Upper lobe of right lung (tissue), 1 donor: ENCODE measurements at places on chromosomes 7 and 10. TPM values are rescaled to one million over a fixed set of nuclear protein-coding genes. Genes with fewer than 3 reads are reported as not detected.

DNA sequence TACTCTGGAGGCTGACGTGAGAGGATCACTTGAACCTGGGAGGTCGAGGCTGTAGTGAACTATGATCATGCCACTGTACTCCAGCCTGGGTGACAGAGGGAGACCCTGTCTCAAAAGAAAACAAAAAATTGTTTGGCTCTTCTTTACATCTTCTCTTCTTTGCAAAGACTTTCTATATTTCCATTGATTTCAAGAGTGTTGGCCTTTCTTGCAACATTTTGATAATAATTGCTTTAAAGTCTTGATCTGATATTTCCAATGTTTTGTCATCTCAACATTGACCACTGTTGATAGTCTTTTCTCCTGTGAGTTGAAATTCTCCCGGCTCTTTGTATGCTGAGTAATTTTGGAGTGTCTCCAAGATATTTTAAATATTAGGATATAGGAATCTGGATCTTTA is 17.8 kb upstream of the CLDN4 start:
- no peak for DNase-seq

DNA sequence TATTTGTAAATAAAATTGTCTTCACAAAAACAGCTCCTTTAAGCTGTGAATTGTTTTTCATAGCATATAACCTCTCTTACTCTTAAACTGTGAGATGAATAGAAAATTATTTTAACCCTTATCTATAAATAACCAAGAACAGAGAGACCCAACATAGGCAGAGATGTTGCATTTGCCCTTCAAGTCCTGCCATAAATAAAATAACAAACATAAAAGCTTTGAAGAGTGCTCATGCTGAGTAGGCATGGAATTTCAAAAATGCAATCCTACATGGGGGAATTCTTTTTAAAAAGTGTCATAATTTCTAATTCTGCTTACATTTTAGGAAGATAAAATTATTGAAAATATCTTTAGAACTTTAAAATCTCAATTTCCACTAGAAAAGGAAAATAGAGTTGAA is 124.1 kb upstream of the FERD3L start:
- DNase-seq = no peak

GRCh38 chr10:34812771-34813170 is 2.3 kb downstream of the PARD3 start:
- no peak for DNase-seq

- peak; percentile 65 for DNase-seq
Observed at GRCh38 chr10:115093286-115093775, at the start of gene ATRNL1. TSS of gene ATRNL1 (plus strand) at chr10:115093365. CDS start at chr10:115093751, 386 bp downstream.

- no peak for DNase-seq
Observed at GRCh38 chr7:74573512-74573911, 84.0 kb upstream of the GTF2I start.

DNA sequence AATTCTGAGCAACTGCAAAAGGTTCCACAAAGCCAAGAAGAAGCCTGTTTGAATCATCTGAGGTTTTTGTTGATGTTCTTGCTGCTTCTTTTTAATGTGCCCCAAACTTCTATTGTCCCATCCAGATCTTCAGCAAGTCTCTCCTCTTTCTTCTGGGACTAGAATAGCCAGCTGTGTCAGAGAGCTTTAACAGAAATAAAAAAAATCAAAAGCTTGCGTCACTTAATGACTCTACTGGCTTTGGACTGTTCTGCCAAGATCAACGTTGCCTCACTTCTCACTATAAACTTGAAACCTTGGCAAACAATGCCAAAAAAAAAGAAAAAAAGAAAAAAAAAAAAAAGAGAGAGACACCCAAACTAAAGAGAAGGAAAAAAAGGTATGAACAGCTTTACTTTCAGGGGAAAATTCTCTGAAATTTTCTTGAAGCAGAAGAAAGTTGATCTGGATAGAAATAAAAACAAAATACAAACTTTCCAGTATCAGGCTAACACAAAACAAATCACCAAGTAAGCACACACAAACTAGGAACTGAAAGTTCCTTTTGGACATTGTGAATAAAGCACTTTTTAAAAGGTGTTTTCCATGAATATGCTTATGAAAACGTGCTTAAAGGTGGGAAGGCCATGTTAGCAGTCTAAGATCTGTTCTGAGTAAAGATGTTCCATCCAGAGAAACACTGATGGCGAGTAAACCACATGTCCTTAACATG is 14.8 kb downstream of the USP54 start:
- DNase-seq = no peak

DNA sequence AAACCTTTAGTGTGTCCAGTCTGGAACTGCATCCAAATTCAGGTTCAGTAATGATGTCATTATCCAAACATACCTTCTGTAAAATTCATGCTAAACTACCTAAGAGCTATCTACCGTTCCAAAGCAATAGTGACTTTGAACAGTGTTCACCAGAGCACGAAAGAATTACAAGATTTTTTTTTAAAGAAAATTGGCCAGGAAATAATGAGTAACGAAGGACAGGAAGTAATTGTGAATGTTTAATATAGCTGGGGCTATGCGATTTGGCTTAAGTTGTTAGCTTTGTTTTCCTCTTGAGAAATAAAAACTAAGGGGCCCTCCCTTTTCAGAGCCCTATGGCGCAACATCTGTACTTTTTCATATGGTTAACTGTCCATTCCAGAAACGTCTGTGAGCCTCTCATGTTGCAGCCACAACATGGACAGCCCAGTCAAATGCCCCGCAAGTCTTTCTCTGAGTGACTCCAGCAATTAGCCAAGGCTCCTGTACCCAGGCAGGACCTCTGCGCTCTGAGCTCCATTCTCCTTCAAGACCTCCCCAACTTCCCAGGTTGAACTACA is 694 bp upstream of the FAS start:
- no peak for DNase-seq

DNA sequence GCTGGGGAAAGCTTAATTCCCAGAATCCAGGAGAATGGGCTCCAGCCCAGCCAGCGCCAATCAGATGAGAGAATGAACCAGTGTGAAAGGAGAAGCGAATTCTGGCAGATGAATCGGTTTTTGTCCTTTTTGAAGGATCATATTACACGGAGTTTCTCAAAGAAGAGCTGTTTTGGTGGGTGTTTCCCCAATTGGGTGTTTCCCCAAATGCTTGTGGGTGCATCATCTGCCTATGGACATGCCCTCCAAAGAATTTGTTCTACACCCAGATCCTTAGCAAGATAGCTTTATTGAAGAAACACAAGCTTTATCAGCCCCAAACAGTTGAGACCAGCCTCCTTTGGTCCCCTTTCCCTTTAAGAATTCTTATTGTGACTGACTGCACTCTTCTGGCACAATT is 186.5 kb upstream of the GPR26 start:
- no peak for DNase-seq

DNA sequence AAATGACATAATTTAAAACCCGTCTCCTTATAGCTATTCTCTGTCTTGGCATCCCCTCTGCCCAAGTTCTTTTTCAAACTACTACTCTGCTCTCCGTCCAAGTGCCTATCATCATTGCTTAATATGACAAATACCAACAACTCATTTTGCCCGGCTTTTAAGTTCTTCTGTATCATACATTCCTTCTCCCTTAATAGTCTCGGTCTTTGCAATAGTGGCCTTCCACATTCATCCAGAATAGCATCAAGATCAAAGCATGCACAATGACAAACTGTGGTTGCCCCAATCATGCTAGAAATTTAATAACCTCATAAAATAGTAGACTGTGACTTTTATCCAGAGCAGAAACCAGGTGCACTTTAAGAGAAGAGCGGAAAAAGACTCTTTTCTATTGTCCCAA is 198.9 kb downstream of the ETV1 start:
- DNase-seq = no peak

DNA sequence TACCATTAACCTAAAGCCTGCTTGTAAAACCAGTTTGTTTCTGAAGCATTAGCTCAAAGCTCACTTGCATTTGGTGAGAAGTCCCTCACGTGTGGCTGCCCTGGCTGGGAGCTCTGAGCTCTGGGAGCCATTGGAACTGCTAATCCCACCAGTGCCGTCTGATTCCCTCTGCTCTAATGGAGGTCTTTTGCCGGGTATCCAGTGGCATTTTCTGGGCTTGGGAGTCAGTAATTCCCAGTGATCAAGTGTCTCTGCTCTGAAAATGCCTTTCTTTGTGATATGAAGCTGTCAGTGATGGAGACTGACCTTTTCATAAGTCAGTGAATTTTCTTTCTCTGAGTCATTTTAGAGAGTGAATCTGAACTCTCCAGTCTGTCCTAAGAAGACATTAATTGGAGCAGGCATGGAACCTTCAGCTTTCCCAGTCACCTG is 36.9 kb upstream of the FAM20C start:
- peak; percentile 20 for DNase-seq

DNA sequence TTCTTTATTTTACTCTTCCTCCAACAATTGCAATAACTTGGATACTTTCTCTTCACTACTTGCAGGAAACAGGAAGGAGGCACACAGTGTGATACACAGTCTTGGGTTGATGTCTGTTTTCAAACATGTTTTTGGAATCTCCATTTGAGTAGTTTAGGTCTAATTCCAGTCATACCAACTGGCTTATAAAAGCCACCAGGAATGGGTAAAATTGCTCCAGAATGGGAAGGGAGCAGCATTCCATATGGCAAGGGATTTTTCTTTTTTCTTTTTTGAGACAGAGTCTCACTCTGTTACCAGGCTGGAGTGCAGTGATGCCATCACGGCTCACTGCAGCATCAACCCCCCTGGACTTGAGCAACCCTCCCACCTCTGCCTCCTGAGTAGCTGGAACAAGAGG is 545.1 kb upstream of the GALNT17 start:
- DNase-seq = no peak

DNA sequence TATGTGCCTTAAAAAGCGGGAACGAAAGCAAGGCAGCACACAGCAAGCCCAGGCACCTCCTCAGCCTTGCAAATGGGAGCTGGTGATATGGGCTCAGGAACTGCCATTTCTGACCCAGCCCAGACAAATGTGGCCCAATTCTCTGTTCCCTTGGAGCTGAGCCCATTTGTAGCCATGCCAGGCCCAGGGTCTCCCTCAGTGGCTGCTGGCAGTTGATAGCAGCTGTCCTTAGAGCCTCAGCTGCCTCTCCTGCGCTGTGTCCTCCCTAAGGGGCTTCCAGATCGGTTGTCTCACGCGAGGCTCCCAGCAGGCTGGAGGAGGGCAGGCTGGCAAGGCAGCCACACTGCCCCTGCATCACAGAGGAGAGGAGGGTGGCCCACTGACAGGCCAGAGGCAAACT is 275.8 kb downstream of the KCNMA1 start:
- DNase-seq = no peak

GRCh38 chr7:137601642-137602041 is 245.1 kb downstream of the DGKI start:
- no peak for DNase-seq

- DNase-seq = no peak
Observed at GRCh38 chr10:83603708-83604107, 535.6 kb upstream of the GHITM start.

DNA sequence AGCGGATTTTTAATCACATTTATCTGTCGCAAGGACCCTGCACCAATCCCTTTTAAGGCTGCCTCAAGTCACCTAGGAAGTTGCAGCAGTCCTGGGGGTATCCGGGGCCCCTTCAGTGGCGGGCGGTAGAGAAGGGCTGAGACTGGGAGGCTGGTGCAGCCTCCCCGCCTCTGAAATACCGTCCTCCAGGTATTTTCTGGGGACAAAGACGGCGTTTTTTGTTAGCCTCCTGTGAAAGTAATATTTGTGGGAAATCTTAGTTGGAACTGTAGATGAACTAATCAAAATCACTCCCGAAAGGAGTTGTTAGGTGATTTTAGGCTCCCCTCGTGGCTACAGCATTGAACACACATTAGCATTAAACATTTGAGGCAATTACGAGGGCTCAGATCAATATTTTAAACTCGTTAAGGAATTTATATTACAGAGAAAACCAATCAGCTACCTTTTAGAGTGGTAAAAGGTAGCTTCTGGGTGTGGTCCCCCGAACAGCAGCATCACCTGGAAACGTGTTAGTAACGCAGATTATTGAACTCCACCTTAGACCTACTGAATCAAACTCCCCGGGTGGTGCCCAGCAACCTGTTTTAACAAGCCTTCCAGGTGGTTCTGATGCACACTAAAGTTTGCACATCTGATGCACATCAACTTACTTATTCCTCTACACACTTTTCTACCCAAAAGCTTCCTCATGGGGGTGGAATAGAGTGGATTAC is 530 bp upstream of the ANXA7 start:
- DNase-seq = no peak

GRCh38 chr10:111739874-111740139 is 443.8 kb downstream of the GPAM start:
- no peak for DNase-seq

DNA sequence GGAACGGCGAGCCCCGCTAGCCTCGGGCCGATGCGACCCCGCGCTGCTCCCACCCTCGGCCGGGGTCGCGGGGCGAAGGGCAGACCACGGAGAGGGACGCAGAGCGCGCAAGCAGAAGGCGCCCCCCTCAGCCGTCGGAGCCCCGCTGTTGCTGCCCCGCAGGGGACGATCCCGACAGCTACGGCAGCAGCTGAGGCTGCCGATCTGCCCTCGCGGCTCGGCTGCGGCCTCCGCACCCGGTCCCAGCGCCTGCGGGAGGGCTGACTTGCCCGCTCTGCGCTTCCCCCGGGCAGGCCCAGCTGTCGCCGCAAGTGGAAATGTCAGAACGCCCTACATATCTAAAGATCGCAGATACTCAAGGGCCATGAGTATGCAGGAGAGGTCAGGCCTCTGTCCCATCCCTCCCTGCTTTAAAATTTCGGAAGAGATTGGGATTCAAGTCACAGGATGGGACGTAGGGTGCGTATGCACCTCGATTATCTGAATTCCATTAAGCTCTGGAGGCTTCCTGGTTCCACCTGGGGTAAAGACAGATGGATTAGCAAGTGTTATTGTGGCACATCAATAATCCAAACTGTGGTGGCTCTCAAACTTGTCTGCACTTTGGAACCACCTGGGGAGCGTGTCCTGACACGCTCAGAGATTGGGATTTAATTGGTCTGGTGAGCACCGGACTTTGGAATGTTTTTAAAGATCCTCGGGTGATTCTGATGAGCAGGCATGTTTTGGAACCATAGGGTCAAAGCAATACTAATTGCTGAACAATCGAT is at the start of gene CRPPA:
Gene CRPPA (minus strand): TSS at position 206 of the 770 bp plus-strand sequence. CDS start 216 bp downstream, outside the sequence.
- peak; percentile 80 for DNase-seq

DNA sequence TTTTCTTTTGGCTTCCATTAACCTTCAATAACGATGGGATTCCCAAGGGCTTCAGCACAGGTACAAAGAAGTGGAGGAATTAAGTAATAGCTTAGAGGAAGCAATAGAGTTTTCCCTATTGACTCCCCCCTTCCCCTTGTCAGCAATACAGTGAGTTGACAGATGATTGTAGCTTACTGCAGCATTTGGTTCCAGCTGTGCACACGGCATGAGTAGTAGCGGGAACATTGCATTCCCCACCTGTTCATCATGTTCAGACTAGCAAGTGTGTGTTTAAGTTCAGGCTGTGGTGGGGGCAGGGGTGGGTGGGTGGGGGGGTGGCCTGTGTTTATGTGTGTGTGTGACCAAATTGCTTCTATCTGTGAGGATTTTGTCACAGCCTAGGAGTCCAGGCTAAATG is 4.6 kb upstream of the ADRA2A start:
- DNase-seq = no peak

The GPR15LG gene
- not detected for total RNA-seq

The TAS2R4 gene
- total RNA-seq = 2.2 TPM

The HACD1 gene
- 34.3 TPM for total RNA-seq

The NYAP1 gene
- 0.55 TPM for total RNA-seq

The OR2A12 gene
- total RNA-seq = not detected

The SPDYE6 gene
- total RNA-seq = not detected

The SMO gene
- total RNA-seq = 4.0 TPM

The CASTOR2 gene
- 11.9 TPM for total RNA-seq
